ENCODE measurements at places on chromosomes 11 and 22. TPM values are rescaled to one million over a fixed set of nuclear protein-coding genes. Genes with fewer than 3 reads are reported as not detected.

Gene TCN2
- 22.6 TPM for total RNA-seq

Gene SCGB1D2
- total RNA-seq, result not detected

Gene ANKK1
- 0.23 TPM for total RNA-seq

Gene DYNC2H1
- 103 TPM for total RNA-seq

Gene OR10D3
- total RNA-seq, result not detected
